Stimulated activated CD8-positive, alpha-beta memory T cell treated with anti-CD3 and anti-CD28 coated beads, Interleukin-4, amount 100 ng/mL, for 24 hours (primary cell): ENCODE measurements at places on chromosomes 11 and 22.

DNA sequence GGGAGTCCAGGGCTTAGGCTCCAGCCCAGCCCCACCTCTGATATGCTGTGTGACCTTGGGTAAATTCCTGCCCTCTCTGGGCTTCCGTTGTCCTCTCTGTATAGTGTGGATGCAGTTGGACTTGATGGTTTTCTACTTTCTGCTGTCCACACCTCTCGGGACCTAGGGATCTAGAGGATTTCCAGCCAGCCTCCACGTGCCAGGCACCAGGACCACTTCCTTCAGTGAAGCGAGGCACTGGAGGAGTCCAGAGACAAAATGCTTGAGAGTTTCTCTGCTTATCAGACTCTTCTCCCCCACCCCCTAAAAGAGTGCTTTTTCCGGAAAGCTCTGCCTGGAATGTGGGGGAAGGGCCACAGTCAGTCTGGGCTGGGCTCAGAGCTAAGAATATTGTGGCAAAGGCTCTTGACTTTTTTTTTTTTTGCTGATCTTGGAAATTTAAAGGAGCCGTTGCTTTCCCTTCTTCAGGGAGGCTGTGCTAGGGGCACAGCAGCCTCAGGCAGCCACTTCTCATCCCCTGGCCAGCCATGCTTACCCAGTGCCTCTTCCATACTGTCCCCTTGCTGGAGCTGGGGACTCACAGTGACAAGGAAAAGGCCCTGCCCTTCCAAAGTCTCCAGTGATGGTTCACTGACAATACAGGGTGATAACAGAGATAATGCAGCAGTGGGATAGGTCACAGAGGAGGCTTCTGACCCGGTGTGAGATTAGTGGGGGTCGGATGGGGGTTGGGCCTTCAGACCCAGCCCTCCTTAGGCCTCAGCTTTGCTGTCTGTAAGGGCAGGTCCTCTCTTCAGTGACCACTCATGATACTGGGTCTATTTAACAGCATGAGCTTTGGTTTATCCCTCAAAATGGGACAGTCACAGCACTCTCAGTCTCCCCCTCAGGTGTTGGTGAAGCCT is 2.9 kb upstream of the SERPINH1 start:
- DNase-seq, result no peak

DNA sequence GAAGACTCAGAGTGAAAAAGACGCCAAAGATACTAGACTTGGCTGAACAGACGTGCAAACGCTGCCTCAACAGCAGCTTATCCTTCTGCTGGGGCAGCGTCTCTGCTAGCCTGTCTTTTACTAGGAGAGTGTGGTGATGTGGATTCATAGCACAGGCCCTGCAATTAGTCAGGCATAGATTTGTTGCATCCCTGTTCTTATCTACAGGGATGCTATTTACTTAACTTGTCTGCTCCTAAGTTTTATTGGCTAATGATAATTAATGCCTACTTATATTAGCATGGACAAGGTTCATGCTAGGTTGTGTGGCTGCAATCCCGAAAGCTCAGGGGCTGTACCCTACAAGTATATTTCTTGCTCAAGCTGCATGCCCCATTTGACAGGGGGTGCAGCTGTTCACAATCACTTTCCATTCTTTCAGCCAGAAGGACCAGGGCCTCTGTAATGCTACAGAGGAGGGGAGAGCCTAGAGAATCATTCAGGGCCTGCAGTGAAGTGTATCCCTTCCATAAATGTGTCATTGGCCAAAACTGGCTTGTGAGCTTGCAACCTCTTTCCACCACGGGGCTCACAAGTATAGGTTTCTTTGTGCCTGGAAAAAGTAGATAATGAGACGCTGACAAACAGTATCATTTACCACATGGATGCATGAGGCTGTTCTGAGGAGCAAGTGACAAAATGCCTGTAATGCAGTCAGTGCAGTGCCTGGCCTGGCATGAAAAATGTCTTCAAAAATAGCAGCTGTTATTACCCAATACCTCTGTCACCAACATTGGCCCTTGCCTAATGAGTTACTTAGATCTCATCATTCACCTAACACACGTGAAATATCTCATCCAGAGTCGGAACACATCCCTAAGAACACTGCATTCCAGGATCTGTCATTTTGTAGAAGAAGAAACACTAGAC is 685.8 kb upstream of the API5 start:
- no peak for DNase-seq

- no peak for DNase-seq
Measured at GRCh38 chr11:96232132-96232531, 110.9 kb downstream of the MAML2 start.

DNA sequence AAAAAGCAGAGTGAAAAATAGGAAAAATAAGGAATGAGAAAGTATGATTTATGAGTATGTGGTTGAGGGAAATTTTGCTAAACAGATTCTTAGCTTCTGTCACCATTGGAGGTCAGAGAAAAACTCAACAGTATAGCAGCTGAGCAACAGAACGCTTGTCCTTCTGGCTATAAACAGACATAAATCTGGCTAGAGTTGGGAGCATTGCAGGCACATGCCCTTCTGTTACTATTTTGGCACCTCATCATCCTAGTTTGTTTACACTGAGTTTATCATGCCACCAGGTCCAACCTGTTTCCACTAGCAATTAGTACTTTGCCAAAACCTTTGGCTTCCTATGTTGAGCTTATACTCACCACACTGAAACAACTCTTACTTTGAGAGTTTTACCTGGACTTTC is 6.9 kb downstream of the UBE4A start:
- no peak for DNase-seq

- no peak for DNase-seq
Measured at GRCh38 chr11:36015799-36016198, 71.9 kb downstream of the LDLRAD3 start.

GRCh38 chr22:25068707-25069106 is 116.2 kb downstream of the KIAA1671 start:
- DNase-seq, result no peak

DNA sequence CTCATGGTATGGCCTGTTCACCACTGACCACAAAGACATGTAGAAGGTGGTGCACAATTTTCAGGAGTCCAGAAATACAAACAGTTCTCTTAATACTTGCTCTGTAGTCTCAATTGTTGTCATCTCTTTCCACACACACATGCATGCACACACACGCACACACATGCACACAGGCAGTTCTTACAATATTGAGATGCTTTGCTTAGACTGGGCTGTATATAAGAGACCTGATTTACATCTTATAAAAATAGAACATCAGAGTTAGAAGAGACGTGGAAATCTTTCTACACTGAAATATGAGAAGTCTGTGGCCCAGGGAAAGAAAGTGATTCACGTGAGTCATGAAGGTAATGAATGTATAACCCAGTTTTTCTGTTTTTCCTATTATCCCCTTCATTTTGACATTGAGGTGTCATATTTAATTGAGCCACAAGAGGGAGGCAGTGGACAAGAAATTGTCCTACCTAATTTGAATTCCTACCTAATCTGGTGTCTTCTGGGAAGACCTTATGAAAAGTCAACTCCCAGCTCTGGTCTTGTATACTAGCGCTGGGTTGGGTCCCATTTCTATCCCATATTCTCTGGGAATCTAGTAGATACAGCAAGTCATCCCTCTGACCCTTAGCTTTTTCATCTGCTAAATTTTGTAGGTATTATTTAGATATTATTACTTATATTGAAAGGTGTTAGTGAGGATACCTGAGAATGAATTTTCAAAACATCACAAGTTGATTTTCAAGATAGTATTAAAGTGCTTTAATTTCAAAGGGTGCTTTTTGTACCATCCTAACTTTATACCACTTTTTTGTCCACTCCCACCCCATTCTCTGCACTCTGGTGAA is 14.9 kb upstream of the MS4A4A start:
- DNase-seq, result no peak

GRCh38 chr11:83727251-83727650 is 441.1 kb upstream of the CCDC90B start:
- DNase-seq, result no peak

DNA sequence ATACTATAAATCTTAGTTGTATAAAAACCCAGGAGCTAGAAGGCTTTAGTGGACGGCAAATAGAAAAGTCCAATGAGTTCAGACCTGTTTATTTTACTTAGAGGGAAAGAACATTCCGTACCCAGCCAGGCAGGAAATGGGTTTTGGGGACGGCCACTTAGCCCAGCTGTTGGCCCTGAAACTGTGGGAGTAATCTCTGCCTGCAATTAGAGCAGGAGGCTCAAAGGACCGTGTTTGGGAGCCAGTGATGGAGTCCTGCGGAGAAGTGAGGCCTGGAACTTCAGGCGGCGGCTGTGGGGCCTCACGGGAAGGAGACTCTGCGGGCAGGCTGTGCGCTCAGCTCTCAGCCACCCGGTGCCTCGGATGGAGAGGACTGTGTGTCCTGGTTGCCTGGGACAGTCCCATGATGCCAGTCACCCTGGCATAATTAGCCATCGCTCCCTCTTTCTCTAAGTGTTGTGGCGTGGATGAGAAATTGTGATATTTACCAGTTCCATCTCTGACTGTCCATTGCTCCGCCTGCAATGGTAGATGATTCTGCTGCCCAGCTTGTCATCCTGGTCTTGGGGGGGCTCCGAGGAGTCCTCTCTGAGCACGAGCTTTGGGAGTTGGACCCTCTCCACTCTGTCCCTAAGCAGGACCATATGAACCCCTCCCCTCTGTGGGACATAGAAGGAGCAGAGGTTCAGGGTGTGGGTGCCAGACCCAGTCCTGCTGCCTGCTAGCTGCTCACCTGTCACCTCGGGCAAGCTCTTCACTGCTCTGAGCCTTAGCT is 530.3 kb downstream of the TBC1D22A start:
- no peak for DNase-seq

GRCh38 chr11:94799726-94800125 is 31.6 kb downstream of the AMOTL1 start:
- no peak for DNase-seq

- no peak for DNase-seq
Measured at GRCh38 chr11:132848336-132848735, 684.0 kb downstream of the OPCML start.

GRCh38 chr22:42078469-42079318 is 806 bp upstream of the SMDT1 start:
- DNase-seq, result no peak

GRCh38 chr11:92329137-92329536 is 104.5 kb downstream of the FAT3 start:
- no peak for DNase-seq

GRCh38 chr11:44823868-44824267 is 97.1 kb downstream of the TSPAN18 start:
- no peak for DNase-seq

GRCh38 chr11:19576054-19576453 is 136.6 kb upstream of the NAV2 start:
- no peak for DNase-seq

DNA sequence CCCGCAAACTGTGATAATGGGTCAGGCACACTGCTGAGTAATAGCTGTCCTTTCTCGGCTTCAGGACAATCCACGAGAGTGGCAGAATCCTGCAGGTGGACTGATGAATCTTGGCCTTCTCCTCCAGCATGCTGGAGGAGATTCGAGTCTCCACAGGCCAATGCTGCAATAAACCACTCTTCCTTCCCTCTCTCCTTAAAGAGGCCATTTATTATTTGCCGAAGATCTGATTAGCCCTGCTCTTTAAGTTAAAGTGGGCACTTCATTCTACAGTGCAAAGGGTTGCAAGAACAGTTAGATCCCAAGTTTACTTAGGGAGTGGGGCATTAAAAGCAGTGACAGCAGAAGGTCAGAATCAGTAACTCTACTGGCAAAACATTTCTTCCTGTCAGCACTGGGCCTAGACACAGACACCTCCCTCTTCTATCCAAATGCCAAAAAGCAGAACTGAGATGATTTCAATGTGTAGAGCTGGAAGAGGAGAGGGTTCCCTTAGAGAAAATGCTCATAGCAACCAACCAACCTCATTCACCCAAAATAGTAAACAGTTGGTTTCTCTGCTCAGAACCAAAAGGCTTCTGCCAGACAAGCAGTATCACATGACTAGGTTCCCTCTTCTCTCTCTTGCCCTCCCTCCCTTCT is 121.7 kb downstream of the SGSM3 start:
- no peak for DNase-seq

- no peak for DNase-seq
Measured at GRCh38 chr11:95799546-95799945, 9.2 kb downstream of the CEP57 start.

DNA sequence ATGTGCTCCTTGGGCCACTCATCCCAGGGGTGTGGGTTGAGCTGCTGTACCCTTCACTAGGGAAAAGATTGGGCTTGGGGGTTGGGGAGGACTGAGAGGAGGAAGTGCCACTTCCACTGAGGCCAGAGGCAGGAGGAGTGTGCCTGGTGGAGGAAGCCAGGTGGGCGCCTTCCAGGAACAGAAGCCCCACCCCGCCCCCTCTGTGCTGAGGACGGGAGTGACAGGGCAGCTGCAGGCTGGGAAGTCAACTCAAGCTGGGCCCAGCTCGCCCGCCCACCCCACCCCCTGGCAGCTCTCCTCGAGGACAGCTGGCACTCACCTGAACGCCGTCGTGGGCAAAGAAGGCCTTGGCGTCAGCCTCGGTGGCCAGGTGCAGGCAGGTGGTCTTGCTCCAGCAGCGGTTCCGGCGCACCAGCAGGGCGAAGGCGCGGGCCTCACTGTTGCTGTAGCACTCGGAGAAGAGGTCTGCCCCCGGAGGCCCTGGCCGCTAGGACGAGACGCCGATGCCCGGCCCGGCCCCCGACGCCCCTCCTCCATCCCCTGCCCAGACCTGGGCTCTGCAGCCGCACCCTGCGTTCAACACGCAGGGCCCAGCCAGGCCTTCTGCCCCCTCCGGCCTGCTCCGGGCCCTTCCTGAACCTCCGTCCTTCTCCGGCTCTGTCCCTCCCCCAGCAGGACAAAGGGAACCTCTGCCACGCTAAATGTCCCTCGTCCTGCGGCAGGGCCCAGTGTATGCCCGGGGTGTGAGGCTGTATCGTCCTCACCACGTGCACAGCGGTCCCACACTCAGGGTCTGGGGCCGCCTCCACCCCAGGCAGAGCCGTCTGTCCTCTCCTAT is 13.4 kb downstream of the TSSC4 start:
- DNase-seq, result no peak

DNA sequence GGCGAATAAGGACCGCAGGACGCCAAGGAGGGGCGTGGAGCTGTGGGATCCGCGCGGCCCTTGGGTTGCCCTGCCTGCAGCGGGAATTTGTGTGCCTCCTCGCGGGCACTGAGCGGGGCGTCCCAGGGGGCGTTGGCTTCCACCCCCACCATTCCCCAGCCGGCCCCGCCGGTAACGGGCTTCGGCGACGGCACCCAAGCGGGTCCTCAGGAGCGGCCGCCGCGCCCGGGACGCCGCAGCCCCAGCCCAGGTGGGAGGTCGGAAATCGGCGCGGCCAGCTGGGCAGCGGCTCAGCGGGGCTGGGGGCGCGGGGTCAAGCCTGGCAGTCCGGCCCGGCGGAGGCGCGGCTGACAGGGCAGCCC is 320 bp downstream of the CLTCL1 start:
- DNase-seq, result no peak

GRCh38 chr11:79353706-79354105 is 87.1 kb downstream of the TENM4 start:
- DNase-seq, result no peak

GRCh38 chr22:29510542-29510941 is 30.5 kb downstream of the NEFH start:
- no peak for DNase-seq

- no peak for DNase-seq
Measured at GRCh38 chr11:15161790-15162189, 47.1 kb downstream of the INSC start.

- no peak for DNase-seq
Measured at GRCh38 chr22:29156507-29156906, 49.2 kb upstream of the EMID1 start.
